ENCODE measurements at places on chromosomes 3 and 15.

GRCh38 chr3:55899887-55900286, 412.8 kb upstream of the WNT5A start:
- no peak for DNase-seq

DNA sequence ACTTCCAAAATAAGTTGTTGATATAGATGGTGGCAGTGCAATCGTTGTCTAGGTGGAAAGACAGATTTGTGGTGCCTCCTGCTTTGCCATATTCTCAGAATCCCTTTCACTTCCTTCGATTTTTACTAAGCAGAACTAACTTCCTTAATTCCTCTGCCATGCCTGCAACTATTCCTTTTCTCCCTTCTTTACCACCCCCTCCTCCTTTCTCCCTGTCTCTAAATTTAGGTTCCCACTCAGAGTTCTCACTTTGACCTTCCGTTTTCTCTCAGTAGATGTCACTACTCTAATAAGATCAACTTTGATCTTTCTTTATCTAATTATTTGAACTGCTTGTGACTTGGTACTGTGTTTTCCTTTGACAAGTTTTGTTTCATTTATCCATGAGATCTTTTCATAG, 351.2 kb downstream of the LPP start:
- no peak for DNase-seq

DNA sequence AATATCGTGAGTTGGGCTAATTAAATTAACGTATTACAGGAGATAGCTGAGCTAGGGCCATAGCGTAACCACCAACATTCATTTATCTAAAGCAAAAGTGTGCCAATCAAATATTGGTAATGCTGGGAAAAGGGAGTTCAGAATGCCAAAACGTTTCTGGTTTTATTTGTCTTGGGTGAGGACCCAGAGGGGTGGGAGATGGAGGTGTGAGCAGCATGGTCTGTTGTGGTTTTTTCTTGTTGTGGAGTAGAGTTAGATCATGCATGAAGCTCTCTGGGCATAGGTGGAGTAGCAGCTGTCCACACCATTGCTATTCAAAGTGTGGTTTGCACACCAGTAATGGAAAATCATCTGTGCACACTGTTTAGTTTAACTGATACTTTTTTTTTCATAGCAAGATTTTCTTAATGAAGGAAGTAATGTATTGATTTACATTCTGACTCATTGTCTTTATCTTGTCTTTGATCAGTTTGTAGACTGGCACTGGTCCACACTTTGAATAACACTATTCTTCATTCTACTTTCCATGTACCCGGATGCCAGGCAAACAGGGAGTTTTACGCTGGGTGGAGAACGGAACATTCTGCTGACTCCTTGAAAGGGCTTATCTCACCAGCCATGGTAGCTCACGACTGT, 50.8 kb upstream of the CRTC3 start:
- no peak for DNase-seq

DNA sequence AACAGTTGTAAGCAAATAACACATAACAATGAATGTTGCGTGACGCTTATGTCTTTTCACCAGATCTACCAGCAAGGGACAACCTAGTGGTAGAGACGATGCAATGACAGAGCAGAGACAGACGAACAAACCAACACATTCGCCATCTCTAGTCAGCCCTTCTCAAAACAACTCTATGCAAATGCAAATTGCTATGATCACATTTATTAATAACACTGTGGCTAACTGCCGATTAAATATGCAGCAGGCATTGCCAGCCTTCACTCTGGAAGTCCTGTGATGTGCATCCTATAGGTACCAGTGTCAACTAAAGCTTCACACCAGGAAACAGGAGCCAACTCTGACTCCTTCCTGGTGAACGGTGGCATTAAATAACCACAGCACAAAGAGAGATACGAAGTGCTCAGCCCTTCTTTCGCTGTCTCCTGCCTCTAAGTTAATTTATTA, 94.2 kb downstream of the FOXP1 start:
- DNase-seq = no peak

- no peak for DNase-seq
Measured at GRCh38 chr3:119675188-119675874, 1.9 kb downstream of the COX17 start.

GRCh38 chr15:85690561-85691231, 104.0 kb downstream of the KLHL25 start:
- DNase-seq = no peak

- no peak for DNase-seq
Measured at GRCh38 chr3:20747741-20748140, 561.7 kb upstream of the SGO1 start.

- DNase-seq = no peak
Measured at GRCh38 chr15:69000725-69001503, 13.6 kb upstream of the NOX5 start.

DNA sequence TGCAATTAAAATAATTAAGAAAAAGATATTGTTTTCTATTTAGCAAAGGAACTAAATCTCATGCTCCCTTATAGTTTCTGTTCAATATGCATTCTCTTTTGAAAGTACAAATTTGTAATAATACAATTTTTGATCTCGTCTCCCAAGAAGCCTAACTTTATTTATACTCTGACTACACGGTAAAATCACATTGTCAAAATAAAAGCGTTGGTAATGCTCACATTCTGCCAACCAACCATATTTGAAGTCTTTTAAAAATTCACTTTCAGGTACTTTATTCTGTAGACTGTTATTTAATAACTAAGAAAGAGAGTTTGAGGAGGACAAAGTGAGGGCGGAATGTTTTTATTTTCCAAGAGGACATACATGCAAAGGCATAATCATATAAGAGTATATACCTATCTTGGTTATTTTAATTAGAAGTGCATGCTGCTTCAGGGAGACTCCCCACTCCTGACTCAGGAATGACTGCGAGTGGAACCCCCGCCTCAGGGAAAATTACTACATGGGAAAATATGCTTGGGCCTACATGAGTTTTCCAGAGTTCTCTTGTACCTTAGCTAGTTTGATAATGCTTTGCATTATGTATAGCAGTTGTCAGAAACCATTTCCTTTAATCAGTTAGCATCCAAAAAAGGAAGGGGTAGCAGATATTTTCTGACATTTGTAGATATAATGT, 19.3 kb downstream of the MBNL1 start:
- DNase-seq = no peak

DNA sequence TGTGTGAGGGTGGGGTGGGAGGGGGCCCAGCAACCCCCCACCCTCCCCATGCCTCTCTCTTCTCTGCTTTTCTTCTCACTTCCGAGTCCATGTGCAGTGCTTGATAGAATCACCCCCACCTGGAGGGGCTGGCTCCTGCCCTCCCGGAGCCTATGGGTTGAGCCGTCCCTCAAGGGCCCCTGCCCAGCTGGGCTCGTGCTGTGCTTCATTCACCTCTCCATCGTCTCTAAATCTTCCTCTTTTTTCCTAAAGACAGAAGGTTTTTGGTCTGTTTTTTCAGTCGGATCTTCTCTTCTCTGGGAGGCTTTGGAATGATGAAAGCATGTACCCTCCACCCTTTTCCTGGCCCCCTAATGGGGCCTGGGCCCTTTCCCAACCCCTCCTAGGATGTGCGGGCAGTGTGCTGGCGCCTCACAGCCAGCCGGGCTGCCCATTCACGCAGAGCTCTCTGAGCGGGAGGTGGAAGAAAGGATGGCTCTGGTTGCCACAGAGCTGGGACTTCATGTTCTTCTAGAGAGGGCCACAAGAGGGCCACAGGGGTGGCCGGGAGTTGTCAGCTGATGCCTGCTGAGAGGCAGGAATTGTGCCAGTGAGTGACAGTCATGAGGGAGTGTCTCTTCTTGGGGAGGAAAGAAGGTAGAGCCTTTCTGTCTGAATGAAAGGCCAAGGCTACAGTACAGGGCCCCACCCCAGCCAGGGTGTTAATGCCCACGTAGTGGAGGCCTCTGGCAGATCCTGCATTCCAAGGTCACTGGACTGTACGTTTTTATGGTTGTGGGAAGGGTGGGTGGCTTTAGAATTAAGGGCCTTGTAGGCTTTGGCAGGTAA, 8.1 kb downstream of the FAM131A start:
- no peak for DNase-seq

- DNase-seq = no peak
Measured at GRCh38 chr15:53360881-53361280, 398.6 kb downstream of the WDR72 start.

DNA sequence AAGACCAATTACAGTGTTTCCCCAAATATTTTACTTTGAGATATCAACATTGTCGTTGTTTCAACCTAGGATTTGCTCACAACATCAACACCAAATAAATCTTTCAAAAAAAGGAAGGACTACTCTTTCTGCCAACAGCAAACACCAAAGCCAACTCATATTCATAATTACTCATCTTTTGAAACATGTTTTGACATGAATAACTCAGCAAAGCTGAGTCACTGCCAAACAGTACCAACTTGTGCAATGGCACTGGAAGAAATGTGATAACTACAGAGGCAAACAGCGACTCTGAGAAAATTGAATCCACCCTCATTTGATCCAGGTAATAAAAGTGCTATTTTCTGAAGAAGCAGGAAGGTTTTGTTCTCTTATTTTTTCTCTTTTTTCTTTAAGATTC, 67.2 kb downstream of the PEX5L start:
- no peak for DNase-seq

DNA sequence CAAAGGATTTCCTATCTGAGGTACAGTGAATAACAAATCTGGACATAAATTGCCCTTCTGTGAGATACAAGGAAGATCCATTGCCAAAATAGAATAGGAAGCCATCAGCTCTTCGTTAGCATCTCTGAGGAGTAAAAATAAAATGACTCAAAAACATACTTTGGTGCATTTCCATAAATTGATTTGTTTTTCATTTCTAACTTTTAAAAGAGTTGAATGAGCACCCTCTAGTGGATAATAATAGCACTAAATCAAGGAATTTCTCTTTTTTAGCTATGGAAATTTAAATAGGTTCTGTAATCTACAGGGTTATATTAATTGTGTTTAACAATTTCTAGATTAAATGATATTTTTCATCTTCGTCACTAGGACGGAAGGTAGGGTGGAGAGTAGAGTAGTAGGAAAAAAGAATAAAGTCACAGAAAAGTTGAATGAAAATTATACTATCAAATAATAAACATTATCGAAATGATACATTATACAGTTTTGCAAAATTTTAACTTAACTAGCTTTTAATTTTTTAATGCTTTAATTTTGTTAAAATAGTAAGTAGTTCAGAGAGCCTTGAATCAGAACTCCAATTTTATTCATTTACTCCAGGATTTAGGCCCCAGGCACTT, 6.4 kb downstream of the NSUN3 start:
- DNase-seq = no peak

DNA sequence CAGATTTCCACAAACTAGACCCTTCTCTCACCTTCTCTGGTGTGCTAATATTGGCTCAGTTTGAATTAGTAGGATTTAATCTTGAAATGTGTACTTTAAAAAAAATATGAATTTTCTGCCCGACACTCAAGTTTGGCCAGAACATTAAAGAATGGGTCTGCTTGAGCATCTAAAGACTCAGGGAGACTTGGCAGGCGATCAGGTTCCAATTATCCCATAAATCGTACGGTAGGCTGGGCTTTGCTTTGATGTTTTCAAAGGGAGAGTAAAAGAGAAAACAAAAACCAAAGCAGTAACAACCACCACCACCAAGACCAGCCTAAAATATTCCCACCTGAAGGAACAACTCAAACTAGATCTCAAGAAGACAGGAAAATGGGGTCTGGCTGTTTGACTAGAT, 230.8 kb downstream of the EBLN2 start:
- no peak for DNase-seq

DNA sequence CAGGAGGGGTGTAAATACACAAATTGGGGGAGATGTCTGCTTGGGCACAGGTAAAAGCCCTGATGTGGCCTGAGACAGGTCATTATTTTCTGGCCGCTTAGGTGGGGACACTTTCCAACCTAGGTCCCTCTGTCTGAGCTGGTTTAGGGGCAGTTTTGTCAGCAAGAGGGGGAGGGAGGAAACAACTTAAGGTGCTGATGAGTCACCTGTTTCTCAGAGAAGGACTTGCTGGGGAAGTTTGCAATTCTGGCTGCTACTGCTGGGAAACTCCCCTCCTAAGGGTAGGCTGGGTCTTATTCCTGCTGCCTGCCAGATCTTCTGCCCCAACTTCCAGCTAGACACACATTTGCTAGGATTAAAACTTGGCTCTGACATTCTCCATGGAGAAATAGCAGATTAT, 4.8 kb upstream of the RHOV start:
- DNase-seq = no peak

DNA sequence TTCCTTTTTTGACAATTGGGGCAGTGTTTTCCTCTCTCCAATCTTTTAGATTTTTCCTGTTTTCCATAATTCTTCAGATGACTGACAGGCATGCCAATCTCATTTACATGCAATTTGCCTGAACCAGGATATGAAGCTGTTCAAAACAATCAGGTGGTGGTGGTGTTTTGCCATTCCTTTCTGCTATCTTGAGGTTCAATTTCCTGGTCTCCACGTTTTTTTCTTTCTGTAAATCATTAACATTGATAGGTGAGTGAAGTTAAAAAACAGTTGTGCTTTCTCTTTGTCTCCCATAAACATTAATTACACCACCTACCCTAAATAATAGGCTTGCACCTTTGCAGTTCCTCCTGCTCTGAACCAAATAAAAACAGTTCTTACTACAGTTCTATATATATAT, 49.1 kb downstream of the C2CD4A start:
- DNase-seq = no peak

DNA sequence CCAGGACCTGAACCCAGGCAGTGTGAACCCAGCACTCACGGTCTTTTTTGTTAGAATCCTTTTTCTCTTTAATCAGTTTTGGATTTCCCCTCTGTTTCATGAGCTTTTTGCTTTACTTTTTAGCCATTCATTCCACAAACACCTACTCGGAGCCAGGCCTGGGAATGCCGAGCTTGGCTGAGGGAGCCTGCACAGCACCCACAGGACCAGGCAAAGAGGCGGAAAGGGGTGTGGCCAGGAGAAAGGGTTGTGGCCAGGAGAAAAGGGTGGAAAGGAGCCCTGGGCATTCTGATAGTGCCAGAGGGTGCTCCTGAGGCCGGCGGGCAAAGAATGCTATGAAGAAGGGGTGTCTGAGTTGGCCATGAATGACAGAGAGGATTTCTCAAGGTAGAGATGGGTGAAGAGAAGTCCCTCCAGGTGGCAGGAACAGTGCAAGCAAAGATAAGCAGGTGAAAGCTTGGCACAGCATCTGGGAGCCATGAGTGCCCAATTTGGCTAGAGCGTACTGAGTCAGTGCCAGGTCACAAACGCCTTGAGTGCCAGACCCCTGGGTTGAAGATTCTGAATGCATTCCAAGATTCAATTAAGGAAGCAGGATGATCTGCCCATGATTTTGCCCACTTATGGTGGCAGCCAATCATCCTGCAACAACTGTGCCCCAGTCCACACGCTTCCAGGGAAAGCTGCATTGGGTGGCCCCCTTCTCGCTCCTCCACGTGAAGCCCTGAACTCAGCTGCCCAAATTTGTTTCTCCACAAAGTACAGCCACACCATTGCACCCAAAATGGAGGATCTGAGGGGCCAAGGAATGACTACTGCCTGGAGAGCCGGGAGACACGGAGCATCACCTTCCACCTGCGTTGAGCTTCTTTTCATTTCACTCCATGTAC, 157.2 kb downstream of the XXYLT1 start:
- no peak for DNase-seq

GRCh38 chr3:38039101-38039898, at the start of gene DLEC1:
Gene DLEC1, plus strand, starts transcription at chr3:38039208. Its CDS starts 18 bp downstream, at chr3:38039226.
- peak; percentile 65 for DNase-seq

All from activated CD8-positive, alpha-beta memory T cell treated with anti-CD3 and anti-CD28 coated beads for 4 hours (primary cell).